ENCODE measurements at places on chromosomes 16 and 17.

DNA sequence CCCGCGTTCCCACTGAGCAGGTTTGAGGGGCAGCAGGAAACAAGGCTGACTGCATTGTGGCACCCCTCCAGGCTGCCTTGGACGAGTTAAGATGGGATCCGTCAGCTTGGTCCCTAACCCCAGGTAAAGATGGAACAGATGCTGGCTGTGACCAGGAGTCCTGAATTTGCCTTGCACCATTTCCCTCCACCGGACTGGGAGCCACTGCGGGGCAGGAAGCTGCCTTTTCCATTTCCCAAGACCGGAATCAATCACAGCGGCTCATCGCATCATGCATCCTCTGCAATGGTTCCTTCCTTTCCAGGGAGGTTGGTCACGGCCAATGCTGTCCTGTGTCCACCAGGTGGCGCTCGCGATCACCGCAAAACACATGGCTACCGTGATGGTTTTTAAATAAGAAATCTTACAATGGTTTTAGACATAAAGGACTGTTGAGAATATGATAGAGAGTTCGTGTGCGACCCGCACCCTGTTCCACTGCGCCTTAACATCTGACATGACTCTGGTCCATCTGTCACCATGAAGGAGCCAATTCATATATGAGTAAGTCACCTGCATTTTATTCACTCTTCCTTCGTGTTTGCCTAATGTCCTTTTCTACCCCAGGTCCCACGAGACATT is 6.8 kb upstream of the MEAK7 start:
- DNase-seq = peak; percentile 85

GRCh38 chr17:66647391-66647983 is 187.4 kb upstream of the CACNG5 start:
- no peak for DNase-seq

DNA sequence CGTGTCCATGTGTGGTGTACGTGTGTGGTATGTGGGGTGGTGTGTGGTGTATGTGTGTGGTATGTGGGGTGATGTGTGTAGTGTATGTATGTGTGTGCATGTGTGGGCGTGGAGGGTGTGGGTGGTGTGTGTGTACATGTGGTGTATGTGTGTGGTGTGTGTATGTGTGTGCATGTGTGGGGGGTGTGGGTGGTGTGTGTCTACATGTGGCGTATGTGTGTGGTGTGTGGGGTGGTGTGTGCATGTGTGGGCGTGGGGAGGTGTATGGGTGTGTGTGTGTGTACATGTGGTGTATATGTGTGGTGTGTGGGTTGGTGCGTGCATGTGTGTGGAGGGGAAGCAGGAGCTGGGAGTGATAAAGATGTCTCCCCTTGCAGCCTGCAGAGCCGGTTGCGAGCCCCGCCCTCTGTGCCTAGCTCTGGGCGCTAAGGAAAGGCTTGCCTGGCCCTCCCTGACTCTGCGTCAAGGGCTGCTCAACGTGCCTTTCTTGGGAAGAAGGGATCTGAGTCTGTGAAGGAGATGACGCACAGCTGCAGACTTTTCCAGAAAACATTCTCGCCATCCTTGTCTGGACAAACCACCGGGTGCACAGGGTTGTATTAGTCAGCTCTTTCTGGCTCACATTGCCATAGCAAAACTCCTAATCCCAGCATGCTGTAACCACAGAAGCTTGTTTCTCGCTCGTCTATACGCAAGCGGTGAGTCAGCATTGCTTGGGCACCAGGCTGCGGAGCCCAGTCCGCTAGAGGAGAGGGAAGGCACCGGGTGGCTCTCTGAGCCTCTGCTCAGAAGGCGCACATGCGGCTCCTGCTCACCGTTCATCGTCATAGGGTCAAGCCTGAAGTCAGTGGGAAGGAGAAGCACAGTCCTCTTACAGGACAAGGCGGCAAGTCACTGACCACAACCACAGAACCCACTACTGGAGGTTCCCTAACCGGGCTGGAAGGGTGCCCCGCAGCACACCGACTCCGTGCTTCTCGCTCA is 2.0 kb upstream of the CD300H start:
- DNase-seq = no peak

DNA sequence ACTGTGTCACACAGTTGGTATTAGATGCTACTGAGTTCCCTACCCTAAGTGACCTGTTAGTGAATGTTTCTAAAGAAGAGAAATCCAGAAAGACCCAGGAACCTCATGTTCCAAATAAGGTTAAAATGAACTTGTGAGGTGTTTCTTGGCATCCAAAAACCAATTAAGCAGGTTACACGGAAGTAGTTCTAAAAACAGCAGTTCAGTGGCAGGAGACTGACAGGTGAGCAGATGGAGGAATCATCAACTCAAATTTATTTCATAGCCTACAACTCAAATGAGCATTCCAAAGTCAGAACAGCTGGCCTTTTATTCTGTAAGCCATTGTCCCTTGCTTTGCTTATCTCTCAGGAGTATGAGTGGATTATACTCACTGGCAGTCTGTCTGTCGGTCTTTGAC is 188.3 kb downstream of the IRX3 start:
- no peak for DNase-seq

- DNase-seq = peak; percentile 14
Observed at GRCh38 chr17:14320734-14321475, 20.0 kb downstream of the HS3ST3B1 start.

DNA sequence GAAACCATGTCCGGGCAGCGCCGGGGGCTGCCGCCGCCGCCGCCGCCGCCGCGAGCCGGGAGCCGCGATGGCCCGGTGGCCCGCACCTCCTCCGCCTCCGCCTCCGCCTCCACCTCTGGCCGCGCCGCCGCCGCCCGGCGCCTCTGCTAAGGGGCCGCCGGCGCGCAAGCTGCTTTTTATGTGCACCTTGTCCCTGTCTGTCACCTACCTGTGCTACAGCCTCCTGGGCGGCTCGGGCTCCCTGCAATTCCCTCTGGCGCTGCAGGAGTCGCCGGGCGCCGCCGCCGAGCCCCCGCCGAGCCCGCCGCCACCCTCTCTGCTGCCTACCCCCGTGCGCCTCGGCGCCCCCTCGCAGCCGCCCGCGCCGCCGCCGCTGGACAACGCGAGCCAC is 587 bp downstream of the HS3ST4 start:
- no peak for DNase-seq

DNA sequence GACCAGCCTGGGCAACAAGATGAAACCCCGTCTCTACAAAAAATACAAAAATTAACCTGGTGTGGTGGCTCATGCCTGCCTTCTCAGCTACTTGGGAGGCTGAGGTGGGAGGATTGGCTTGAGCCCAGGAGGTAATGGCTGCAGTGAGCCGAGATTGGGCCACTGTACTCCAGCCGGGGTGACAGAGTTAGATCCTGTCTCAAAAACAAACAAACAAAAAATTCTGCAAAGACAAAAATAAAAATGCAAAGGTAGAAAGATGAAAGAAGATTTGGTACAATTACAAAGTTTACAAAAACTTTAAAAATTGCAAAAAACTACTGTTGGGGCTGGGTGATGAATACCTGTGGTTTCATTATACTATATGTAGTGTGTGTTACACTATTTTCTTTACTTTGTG is 5.5 kb upstream of the CDH1 start:
- DNase-seq = no peak

- DNase-seq = no peak
Observed at GRCh38 chr17:74529243-74529642, 2.0 kb downstream of the CD300LB start.

GRCh38 chr16:1612320-1613111 is at the start of gene CRAMP1:
Gene CRAMP1, plus strand, starts transcription at chr16:1612360. Its CDS starts 2,280 bp downstream, at chr16:1614640.
- no peak for DNase-seq

GRCh38 chr16:30997725-30998711 is 12.4 kb downstream of the STX1B start:
- no peak for DNase-seq

GRCh38 chr17:9004132-9004960 is 17.0 kb upstream of the NTN1 start:
- DNase-seq = no peak

GRCh38 chr16:5011637-5012036 is 22.1 kb downstream of the NAGPA start:
- DNase-seq = no peak

DNA sequence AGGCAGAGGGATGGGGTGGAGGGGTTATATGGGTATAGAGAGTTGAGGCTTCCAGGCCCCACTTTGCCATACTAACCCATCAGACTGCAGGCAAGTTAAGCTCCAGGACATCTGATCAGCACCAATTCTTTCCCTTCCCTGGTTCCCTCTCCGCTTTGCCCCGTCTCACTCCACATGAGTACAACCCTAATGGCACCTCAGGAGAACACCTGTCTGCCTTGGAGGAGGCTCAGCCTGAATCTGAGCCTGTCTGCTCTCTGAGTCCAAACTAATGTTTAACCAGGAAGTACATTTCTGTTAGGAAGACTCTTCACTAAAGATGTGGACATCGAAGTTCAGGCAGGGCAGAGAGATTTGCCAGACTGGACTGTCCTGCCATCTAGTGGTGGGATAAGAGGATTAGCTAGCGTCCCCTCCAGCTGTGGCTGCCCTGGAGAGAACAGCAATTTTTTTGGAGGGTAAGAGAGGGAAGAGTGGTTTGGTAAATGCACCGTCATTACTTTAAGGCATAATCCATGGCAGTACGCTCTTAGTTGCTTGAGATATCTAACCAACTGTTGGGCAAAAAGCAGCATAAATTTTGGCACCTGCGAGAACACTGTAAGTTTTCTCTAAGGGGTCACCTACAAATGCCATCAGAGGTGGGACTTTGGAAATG is 29.2 kb upstream of the LRRC75A start:
- peak; percentile 71 for DNase-seq

DNA sequence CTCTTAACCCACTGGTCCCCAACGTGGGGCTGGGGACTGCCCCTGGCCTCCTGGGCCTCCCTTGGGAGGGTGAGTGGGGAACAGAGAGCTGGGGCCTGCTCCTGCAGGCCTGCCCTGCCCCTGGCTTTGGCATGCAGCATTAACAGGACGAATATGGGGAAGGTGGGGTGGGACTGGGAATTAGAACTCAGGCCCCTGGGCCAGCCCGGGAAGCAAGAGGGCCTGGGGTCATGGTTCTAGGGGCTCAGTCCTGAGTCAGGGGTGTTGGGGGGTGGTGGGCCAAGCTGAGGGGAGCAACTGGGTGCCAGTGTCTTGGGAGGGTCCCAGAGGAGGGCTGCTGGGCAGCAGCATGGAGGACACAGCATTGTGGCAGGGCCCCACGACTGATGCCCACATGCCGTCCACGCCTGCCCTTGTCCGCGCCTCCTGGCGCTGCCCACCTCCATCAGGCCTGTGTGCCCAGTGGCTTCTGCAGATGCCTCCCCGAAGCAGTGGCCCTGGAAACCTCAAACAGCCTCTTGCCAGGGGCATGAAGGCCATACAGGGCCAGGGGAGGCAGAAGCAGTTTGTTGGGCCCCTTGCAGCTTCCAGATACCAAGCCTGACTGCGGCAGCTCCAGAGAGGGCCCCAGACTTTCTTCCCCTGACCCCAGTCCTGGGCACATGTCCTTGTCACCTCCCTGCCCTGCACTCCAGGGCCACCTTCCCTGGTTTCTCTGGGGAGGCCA is 4.8 kb downstream of the MAP2K3 start:
- DNase-seq = no peak

GRCh38 chr17:61469474-61469873 is 17.3 kb downstream of the TBX4 start:
- no peak for DNase-seq

DNA sequence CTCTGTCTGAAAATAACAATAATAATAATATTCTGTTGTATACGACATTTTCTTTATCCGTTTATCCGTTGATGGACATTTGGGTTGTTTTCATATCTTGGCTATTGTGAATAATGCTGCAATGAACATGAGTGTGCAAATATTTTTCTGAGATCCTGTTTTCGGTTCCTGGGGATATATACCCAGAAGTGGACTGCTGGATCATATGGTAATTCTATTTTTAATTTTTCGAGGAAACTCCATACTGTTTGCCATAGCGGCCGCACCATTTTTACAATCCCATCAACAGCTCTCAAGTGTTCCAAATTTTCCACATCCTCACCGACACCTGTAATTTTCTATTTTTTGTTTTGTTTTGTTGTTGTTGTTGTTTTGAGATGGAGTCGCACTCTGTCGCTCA is 5.3 kb upstream of the PRSS41 start:
- DNase-seq = no peak

DNA sequence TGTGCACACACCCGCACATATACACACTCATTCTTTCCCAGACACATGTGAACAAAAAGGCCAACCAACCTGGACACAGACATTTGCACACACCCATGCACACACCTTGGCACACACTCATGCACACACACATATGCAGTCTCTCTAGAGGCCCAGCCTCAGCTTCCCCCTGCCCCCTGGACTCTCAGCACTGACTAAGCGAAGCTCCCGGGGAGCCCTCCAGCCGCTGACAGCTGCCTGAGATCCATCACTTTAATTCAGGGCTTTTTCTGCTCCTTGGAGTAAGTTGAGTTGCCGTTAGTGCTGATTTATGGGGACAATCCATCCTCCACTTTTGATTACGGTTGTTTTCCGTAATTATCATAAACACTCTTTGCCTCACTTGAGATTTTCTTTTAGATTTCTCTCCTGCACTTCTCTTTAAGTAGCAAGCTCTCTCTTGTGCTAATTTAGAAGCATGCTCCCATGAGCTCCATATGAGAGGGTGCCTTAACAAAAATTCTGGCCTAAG is 158.6 kb upstream of the CDC42EP4 start:
- no peak for DNase-seq

GRCh38 chr17:79050551-79050950 is 24.1 kb upstream of the ENGASE start:
- DNase-seq = no peak

DNA sequence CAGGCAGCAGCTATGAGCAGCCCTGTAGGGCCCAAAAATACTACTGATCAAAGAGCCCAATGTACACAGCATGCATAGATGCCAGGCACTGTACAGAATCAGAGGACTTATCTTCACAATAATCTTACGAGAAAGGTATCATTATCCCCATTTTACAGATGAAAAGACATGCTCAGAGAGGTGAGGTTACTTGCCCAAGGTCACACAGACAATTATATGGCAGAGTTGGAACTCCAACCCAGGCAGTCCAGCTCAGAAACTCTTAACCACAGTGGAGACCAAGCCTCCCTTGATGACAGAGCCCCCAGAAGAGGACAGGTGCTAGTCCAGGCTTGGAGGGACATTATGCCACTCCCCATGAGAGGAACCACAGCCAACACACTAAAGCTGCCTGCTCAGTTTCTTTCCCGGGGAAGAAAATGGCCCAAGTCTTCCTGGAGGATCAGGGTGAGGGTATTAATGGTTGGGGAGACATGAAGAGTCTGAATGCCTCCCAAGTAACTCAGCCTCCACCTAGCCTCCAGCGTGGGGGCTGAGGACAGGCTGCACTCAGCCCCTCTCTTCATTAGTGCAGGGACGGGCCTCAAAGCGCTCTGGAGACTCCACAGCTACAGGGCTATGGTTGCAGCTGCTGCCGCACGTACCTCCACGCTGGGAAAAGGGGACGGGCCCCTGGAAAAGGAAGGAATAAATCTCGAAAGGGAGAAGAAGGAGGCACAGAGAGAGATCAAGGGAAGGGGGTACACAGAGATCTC is 826 bp downstream of the UNC119 start:
- no peak for DNase-seq

Data from DMS79 treated with DMSO at 0.1 percent for 48 hours (cell line).